ENCODE measurements at places on chromosomes 11 and 22.

DNA sequence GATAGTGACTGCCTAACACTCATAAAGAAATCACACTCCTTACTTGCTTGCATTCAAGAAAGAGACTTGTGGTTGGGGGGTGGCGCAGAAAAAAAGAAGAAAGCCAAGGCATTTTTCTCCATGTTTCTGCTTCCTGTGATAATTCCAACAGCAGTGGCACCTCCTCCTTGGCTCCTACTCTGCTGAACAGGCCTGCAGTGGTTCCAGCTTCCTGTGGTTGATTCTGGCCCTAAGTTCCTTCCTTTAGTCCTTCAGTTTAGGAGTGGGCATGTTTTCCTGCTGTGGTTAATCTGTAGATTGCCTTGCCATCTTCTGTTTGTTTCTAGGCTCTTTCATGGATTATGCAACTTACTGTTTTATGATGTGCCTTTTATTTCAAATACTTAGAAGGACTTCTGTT, 940.4 kb downstream of the DLG2 start:
- DNase-seq, result peak; percentile 4

- peak; percentile 87 for DNase-seq
Observed at GRCh38 chr11:113286509-113287497, 27.6 kb upstream of the TTC12 start.

GRCh38 chr11:37695283-37695682, 1097.2 kb upstream of the RAG2 start:
- DNase-seq, result no peak

GRCh38 chr11:27055065-27055682, 14.6 kb downstream of the BBOX1 start:
- DNase-seq, result peak; percentile 20

DNA sequence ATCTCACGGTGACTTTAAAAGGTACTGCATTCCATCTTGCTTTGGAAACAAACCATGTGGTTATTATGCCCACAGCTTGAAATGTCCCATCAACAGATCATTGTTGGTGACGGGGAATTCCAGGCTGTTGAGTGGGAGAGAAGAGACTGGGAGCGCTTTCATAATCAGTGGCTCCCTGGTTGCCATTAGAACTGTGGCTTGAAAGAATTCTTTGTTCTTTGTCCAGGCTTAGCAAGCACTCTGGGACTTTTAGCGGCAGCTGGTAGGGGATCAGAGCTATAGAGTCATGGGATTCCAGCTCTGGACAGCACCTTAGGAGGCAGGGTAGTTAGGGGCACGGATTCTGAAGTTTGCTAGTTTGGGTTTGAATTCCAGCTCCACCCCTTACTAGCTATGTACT, 22.0 kb downstream of the MMP20 start:
- DNase-seq, result peak; percentile 75

GRCh38 chr11:19814421-19814820, 101.8 kb downstream of the NAV2 start:
- DNase-seq, result no peak

DNA sequence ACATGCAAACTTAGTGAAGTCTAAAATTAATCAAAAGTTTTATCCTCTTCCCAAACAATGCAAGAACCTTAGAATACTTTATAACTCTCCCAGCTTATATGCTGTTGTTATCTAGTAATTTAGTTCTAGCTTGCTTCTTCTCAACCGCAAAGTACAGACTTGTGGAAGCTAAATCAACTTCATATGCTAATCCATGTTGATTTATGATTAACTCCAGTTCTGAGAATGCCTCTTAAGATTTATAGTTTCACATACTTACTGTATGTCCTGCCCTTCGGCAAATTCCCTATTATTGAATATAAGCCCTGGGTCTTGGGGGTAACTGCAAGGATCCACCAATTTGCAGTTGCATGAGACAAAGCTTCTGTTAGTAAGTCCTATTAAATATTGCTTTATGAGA, 17.6 kb upstream of the SLC35F2 start:
- DNase-seq, result no peak

GRCh38 chr11:72635309-72635915, 38.8 kb downstream of the PDE2A start:
- no peak for DNase-seq

GRCh38 chr22:35850831-35851230, 133.2 kb downstream of the APOL5 start:
- no peak for DNase-seq

DNA sequence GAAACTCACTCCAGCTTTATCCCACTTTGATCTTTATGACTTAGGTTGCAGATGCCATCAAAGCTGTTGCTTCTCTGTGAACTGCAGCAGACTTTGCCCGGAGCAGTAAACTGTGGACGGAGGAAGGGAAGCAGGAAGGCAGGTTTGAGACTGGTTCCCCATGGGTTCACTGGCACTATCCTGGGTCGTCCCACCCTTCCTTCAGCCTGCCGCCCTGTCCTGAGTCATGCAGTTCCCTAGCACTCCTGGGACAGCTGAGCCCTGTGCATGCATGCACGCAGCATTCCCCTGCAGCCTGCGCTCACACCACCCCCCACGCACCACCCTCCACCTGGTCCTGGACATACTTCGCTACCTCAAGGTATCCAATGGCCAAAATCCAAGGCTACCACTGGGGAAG, 23.5 kb upstream of the P2RY2 start:
- no peak for DNase-seq

GRCh38 chr11:76623884-76624419, 46.6 kb downstream of the LRRC32 start:
- DNase-seq, result no peak

DNA sequence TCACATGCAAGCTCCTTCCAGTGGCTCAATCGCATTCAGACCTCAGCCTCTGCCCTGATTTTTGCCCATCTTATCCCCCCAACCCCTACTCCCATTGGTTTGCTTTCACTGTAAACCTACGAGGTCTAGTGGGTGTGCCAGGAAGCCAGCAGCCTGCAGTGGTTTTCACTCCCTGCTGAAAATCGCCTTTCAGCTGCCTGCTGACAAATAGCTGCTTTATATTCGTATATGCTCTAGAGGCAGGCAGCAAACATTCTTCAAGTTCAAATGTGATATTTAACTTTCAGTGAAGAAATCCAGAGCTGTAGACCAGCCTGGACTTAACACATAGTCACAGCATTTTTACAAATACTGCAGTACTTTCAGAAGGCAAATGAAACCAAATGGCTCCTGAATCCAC, 92.8 kb upstream of the APOA1 start:
- DNase-seq, result peak; percentile 15

Data from AG10803 (cell line).